ENCODE measurements at places on chromosomes 16 and 17. TPM values are rescaled to one million over a fixed set of nuclear protein-coding genes. Genes with fewer than 3 reads are reported as not detected.

The C1QTNF8 gene
- not detected for total RNA-seq

The CHST5 gene
- total RNA-seq, result 0.15 TPM

The KRTAP17-1 gene
- total RNA-seq, result not detected

The FKBP10 gene
- 407 TPM for total RNA-seq

The TBC1D3C gene
- total RNA-seq, result not detected

The KRT27 gene
- not detected for total RNA-seq

The SPEM3 gene
- not detected for total RNA-seq

The HOXB7 gene
- total RNA-seq, result 1.7 TPM

The MYH1 gene
- not detected for total RNA-seq

The CDRT4 gene
- total RNA-seq, result 1.8 TPM

The PPM1E gene
- total RNA-seq, result 0.17 TPM

The TBC1D3E gene
- not detected for total RNA-seq

The TSR1 gene
- 67.6 TPM for total RNA-seq

The MMP25 gene
- not detected for total RNA-seq

The IL34 gene
- 4.5 TPM for total RNA-seq

The NPIPA3 gene
- total RNA-seq, result 1.2 TPM

The THOC6 gene
- 26.9 TPM for total RNA-seq

The ABCA10 gene
- total RNA-seq, result 4.7 TPM

The TNP2 gene
- total RNA-seq, result not detected
